Iris pigment epithelial cell (primary cell): ENCODE measurements at places on chromosomes 7 and 10.

DNA sequence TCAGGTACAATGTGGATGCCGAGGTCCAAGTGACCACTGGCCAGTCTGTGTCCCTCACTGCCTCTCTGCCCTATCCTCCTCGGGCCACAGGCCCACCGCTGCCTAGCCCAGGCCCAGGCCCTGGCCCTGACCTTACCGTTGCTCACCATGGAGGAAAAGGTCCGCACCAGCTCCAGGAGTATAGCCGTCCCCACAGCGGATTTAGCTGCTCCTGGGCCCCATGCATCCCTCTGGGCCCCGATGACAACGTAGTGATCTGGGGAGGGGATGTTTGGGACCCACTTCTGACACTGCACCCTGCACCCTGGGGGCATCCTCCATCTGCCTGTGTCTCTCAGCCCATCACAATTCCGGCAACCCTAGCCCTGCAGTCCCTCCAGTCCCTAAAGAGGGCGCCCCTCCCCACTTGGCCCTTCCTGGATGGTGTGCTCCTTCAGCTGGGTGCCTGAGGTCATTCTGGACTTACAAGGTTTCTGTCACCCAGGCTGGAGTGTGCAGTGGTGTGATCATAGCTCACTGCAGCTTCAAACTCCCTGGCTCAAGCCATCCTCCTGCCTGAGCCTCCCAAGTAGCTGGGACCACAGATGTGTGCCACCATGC is 12.1 kb downstream of the TFR2 start:
- DNase-seq: peak; percentile 32

DNA sequence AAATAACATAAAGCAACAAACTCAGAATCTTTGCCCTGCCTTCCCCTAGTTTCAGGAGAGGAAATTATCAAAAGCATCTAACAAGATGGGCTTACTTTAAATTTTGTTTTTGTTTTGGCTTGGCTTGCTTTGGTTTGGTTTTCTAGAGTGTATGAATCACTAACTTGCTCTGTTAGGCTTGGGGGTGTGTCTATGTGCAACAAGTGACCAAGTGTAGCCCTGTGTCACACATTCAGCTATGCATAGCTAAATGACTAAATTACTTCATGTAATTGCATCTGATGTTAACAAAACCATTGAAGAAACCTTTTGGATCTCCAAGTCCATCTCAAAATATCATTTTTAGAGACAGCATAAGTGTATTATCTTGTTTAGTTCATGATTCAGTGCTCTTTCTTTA is 251.0 kb downstream of the TFEC start:
- peak; percentile 2 for DNase-seq

GRCh38 chr10:99660662-99661376 is 1.5 kb downstream of the ENTPD7 start:
- DNase-seq: peak; percentile 22

GRCh38 chr10:120897343-120897742 is 46.2 kb downstream of the WDR11 start:
- peak; percentile 27 for DNase-seq

GRCh38 chr7:90817846-90818245 is 221.7 kb downstream of the CDK14 start:
- DNase-seq: no peak

- DNase-seq: peak; percentile 71
Measured at GRCh38 chr7:128030654-128031611, at the start of gene LRRC4. Gene LRRC4, minus strand, starts transcription at chr7:128031437. Its CDS starts 797 bp downstream, at chr7:128030640.

DNA sequence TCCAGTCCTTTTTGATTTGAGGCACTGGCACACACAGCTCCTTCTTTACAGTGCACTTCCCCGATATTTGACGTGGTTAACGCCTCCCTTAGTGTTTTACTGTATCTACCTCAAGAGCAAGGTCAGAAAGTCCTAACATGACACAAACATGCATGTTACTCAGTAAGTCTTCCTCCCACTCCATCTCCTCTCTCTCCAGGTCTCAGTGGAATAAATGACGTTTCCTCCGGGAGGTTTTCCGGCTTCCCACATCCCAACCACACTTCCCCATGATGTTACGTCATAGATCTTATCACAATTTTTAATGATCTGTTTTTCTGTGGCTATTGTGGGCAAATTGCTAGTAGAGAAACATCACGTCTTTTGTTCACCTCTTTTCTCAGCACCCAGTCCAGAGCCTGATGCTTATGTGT is 165.7 kb downstream of the PTPN20 start:
- no peak for DNase-seq

GRCh38 chr10:118732245-118733165 is 22.3 kb downstream of the CACUL1 start:
- DNase-seq: no peak

DNA sequence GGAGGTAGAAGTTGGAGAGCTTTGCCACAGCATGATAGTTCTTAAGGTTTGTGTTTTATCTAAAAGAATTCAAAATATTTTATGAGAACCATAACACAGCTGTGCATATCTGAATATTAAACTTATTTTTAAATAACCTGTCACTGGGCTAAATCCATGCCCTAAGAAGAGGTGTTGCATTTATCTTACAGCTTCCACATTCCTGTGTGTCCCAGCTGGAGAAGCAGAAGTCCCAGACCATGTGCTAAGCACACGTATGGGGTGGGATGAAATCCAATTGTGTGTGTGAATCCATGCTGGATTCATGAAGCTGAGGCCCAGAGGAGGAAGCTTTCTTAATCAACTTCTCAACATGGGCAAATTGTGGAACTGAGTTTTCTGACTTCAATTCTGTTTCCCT is 121.5 kb downstream of the PKD1L1 start:
- no peak for DNase-seq

GRCh38 chr10:132388891-132389432 is 8.0 kb upstream of the PWWP2B start:
- DNase-seq: no peak

GRCh38 chr7:151793531-151793951 is 83.4 kb downstream of the PRKAG2 start:
- DNase-seq: no peak

- DNase-seq: no peak
Measured at GRCh38 chr7:2810682-2811415, 33.3 kb downstream of the GNA12 start.

GRCh38 chr10:80275135-80275498 is 14.3 kb downstream of the MAT1A start:
- DNase-seq: no peak

DNA sequence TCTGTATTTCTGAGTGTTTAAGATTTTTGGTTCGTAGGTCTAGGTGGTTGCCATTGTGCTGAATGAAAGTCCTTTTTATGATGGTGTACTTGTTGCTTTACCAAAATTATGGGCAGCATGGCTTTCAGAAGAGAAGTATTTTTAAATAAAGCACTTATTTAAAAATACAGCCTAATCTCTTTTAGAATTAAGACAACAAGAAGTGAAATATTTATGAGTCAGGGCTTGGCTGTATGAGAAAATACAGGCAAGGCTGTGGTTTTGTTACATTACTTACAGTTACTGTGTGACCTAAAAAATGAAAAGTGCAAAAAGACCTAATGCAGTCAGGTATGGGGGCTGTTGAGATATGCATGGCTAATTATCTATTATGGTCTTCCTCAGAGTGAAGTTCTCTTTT is 185.2 kb upstream of the PPP1R3A start:
- DNase-seq: no peak

DNA sequence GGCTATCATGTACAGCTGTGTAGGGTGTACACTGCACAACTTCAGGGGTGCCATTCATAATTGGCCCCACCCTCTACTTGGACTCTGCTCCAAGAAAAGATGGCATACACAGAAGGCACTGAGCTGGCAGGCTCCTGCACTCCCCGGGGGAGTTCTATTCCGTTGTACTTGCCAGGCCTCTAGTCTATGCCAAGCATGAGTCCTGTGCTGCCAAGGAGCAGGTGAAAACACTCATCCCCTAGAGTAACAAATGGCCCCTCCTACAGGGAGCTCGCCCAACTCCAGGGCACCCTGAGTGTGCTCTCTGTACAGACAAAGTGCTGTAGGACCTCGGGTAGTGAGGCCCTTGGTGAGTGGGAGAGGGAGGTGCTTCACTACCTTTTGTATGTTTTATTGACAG is 127.2 kb downstream of the SLIT1 start:
- DNase-seq: no peak

GRCh38 chr7:101666741-101667140 is 37.6 kb upstream of the MYL10 start:
- DNase-seq: no peak

DNA sequence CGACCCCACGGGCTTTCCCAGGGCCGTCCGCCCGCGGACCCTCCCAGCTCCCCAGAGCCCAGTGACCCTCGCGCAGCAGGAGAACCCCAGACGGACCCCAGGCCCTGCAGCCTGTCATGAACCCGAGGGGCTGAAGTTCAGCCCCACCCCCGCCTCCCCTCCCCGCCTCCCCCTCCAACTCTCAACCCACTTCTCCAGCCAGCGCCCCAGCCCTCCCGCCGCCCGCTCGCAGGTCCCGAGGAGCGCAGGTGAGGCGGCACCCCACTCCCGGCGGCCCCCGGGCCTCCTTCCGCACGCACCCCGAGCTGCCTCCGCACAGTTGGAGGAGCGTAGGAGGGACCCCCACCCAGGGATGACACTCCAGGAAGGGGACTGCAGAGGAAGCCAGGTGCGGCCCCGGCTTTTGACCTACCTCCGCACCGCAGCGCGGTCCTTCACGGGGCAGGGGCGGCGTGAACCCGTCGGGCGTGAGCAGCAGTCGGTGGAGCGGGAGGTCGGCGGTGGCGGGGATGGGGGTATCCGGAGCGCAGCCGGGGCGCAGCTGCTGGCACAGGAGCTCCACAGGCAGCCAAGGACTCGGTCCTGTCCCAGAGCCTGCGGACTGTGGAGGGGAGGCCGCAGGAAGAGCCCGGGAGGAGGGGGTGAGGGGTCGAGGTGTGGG is at the start of gene TMEM176A:
Gene TMEM176A (plus strand): TSS at position 189 of the 661 bp plus-strand sequence. CDS start 782 bp downstream, outside the sequence.
- no peak for DNase-seq

DNA sequence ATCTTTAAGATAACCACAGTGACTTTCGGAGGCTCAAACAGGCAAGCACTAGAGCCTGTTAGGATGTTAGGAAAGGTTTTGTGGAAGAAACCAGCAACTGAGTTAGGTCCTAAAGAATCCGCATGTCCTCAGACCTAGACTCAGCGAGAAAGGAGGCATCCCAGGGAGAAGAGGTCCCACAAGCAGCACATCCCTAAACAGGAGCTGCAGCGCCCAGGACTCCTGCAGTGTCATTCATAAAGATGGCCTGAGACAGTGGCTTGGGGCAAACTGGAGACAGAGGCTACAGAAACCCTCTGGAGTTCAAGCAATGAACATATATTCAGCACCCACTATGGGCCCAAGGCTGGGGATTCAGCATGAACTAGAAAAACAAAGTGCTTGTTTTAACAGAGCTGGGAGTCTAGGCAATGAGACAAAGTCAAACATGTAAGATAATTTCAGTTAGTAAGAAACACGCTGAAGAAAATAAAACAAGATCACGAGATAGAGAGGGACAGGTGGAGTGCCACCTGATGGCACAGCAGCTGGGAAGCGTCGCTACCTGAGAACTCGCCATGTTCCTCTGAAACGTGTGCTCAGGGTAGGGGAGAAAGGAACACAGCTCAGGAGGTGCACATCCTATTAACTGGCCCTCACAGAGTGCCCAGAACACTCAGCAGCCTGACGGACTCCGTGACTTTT is 48.1 kb downstream of the PARD3 start:
- no peak for DNase-seq

DNA sequence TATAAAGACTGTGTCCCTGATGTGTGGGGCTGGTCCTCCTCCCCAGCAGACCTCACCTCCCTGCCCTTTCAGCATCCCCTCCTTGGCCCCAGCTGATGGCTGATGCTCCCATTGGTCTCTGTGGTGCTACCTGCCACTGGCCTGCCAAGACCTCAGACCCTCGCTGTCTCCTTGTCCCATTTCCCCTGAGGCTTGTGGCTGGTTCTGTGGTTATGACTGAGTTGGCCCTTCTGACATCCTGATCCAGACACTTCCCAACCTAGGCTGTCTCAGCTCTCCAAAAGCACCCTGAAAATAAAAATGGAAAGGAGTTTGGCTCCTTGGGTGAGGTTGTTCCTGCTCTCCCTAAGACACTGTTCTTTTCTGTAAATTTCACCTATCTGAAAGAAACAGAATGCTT is 214.2 kb downstream of the RPS24 start:
- DNase-seq: no peak

- DNase-seq: no peak
Measured at GRCh38 chr7:24054236-24054635, 229.8 kb upstream of the NPY start.

DNA sequence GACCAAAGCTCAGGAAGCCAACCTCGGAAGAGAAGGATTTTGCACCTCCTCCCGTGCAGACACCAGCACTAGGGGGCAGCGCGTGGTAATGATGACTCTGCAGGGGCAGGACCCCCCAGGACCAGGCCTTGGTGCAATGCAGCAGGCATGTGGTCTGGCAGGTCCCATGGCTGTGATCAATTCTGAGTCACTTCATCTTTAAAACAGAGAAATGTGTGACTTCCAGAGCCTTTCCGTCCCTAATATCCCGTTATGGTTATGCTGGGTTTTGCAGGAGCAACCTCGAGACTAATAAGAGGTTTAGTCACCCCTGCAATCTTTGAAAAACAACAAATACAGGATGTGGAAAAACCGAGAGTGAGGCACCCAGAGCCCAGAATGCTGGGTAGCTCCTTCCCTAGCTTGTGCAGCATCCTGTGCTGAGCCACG is 30.2 kb upstream of the GJD4 start:
- peak; percentile 86 for DNase-seq

GRCh38 chr10:131926743-131927595 is 26.2 kb downstream of the PPP2R2D start:
- no peak for DNase-seq

DNA sequence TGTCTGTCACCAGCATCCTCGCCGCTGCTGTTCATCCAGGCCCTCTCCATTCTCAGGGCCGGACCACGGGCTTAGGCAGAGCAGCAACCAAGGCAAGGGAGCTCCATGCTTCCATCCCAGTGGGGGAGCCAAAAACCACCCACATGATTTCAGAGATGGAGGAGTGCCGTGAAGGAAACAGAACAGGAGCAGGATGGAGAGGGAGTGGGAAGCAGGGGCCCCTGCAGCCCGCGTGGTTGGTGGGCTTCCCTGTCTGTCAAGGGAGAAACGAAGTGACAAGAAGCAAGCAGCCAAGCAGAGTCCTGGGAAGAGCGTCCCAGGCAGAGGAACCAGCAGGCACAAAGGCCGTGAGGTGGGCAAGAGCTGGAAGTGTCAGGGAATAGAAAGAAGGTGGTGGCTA is 95.7 kb downstream of the SLIT1 start:
- no peak for DNase-seq
